ENCODE measurements at places on chromosomes 11 and 22.

DNA sequence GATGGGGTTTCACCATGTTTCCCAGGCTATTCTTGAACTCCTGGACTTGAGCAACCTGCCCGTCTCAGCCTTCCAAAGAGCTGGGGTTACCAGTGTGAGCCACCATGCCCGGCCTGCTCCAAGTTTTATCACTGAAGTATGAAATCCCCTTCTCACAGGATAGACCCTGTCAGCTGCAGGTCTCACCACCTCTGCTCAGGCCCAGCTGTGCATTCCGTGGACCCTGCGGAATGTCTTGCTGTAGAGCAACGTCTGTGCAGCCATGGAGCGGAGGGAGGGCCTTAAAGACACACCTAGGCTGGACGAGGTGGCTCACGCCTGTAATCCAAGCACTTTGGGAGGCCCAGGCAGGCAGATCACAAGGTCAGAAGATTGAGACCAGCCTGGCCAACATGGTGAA lies 625.4 kb downstream of the BRD1 start:
- DNase-seq: no peak

- DNase-seq: no peak
These were observed 69.0 kb upstream of the CRTAM start for GRCh38 chr11:122769126-122769780.

GRCh38 chr11:66810576-66811185 lies 32.6 kb upstream of the RCE1 start:
- DNase-seq: no peak

DNA sequence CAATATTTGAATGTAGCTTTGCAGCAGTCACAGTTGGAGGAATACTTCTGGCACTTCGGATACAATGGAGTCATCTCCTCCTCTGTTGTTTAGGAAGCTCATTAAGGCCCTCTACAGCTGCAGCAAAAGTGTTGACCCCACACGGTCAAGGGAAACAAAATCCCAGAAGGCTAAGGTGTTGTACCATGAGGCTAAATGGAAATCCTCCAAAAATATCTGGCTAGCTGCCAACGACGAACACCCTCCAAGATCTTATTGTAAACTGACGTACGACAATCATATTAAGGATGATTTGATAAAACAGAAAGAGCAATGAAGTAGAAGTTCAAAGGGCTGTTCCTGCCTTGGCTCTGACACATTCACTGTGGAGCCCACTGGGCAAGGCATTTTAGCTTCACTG lies 4.0 kb downstream of the POGLUT3 start:
- no peak for DNase-seq

- DNase-seq: no peak
These were observed 138.1 kb downstream of the PGR start for GRCh38 chr11:100991541-100991940.
